Panc1 (cell line): ENCODE measurements at places on chromosomes 5 and 9.

DNA sequence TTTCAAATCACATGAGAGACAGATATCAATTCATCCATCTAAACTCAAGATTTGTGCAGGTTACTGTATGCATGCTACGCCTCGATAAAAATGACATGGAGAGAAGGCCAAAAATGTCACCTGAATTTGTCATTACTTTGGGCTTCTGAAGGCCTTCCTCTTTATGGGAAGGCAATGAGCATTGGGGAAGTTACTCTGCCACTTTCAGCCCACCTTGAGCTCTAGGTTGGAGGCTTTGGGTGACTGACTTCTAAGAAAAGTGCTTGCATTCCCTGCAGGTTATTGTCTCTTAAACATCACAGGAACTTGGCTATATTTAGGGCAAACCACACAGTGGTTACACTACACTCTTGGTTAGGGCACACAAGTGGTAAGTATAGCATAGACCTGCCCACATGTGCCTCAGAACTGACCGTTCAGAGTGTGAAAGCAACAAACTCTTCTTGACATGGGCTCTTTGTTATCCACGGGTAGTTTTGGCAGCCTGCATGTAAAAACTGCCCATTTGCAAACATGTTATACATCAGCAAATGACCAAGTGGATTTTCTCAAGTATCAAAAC lies 169.5 kb downstream of the ZNF608 start:
- no peak for DNase-seq

DNA sequence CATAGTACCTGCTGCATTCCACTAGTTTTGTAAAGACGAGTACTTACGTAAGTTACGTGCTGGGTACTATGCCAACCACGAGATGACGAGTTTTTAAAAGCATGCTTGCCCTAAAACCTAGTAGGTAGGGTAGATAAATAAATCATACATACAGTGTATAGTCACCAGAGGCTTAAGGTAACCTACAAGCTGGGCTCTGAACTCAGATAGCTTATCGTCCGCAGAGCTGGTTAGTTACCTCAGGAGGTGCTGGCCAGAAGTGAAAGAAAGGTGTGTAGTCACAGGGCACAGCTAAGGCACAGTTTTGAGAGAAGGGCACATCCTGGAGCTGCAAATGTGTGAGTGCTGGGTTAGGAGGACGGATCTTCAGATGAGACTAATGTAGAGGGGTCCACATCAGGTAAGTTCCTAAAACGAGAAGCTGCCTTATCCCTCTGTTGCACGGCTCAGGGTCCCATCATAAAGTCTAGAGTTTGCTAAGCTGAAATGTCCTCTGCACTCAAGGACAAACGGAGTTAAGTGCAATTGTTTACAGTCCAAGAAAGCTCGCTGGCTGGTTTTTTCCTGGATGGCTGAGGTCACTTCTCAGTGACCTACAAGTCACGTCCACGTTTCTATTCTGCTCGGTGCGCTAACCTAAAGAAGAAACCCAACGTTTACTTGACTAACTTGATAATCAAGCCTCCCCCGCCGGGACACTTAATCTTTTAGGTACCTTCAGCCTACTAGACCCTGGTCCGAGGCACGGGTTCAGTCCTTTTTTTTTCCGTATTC lies 1.1 kb upstream of the SNX24 start:
- no peak for DNase-seq

GRCh38 chr5:125115195-125115525 lies 368.7 kb upstream of the ZNF608 start:
- DNase-seq, result no peak

DNA sequence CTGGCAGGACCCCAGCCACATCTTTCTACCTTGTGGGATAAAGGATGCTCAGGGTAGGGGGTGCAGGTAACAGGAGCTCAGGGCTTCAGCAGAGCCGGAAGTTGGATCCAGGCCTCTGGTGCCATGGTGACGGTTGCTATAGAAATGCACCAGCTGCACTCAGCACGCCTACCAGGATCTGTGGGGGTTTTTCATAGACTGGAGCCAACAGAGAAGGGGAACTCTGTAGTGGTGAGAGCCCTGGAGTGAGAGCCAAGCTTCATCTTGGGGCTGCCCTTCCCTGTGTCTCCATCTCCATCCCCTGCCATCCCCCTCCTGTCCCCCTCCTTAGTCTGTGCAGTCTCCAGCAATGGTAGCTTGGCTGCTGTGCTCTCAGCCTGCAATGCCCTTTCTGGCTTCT lies 27.5 kb upstream of the BOD1 start:
- DNase-seq, result no peak

GRCh38 chr5:135466178-135467050 lies 14.3 kb upstream of the TIFAB start:
- DNase-seq, result no peak

GRCh38 chr5:61704289-61704688 lies 372.2 kb downstream of the ZSWIM6 start:
- no peak for DNase-seq

GRCh38 chr9:72704688-72705375 lies 183.4 kb downstream of the TMC1 start:
- DNase-seq, result no peak

GRCh38 chr9:33914887-33915628 lies 98.1 kb downstream of the UBE2R2 start:
- DNase-seq, result no peak

- no peak for DNase-seq
These were observed 47.4 kb upstream of the OLFM1 start for GRCh38 chr9:135039916-135040645.

DNA sequence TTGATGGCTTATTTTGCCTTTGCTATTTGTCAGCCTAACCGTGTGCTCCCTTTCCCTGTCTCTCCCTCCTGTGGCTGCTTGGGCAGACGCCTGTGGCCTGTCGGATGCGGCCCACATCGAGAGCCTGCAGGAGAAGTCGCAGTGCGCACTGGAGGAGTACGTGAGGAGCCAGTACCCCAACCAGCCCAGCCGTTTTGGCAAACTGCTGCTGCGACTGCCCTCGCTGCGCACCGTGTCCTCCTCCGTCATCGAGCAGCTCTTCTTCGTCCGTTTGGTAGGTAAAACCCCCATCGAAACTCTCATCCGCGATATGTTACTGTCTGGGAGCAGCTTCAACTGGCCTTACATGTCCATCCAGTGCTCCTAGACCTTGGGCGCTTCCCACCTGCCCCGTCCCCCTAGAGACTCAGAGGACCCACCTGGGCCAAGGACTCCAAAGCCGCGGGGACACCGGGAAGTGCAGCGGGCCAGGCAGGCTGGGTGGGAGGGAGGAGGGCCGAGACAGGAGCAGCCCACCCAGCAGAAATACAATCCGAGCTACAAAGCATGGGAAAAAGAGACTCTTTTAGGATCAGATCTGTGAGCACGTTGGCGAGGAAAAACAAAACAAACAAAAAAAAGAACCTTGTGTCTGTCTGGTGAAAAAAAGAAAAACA lies 10.6 kb downstream of the NR2F1 start:
- no peak for DNase-seq

GRCh38 chr9:111023128-111023527 lies 15.1 kb downstream of the LPAR1 start:
- no peak for DNase-seq

DNA sequence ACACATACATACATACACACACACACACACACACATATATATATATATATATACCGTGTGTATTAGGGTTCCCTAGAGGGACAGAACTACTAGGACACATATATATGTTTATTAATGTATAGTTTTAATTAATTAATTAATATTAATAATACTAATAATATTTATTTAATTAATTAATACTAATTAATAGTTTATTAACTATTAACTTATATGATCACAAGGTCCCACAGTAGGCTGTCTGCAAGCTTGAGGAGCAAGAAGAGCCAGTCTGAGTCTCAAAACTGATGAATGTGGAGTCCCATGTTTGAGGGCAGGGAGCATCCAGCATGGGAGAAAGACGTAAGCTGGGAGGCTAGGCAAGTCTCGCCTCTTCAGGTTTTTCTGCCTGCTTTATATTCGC lies 398.0 kb upstream of the KIF2A start:
- DNase-seq, result no peak

GRCh38 chr5:180046656-180047055 lies 24.9 kb downstream of the RNF130 start:
- no peak for DNase-seq

GRCh38 chr5:52844885-52845284 lies 57.2 kb downstream of the ITGA1 start:
- DNase-seq, result no peak

DNA sequence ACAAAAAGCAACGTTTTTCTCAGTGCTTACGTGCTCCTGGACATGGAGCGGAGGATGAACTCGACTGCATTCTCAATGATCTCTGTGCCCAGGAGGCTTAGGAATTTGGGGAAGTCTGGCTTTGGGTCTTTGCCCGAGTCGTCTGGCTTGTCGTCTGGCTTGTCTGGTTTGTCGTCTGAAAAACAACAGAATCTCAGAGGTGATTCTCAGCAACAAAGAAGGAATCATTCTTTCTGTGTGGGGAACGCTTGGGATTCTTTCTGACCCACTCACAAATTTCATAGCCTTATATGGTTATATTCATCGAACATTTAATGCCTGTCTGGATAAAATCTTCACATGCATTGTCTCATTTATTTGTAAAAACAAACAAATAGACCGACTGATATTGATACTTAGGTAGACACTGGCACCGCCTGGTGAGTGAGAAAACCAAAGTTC lies 4.7 kb downstream of the C5orf46 start:
- no peak for DNase-seq
